ENCODE measurements at places on chromosomes 13 and 19.

DNA sequence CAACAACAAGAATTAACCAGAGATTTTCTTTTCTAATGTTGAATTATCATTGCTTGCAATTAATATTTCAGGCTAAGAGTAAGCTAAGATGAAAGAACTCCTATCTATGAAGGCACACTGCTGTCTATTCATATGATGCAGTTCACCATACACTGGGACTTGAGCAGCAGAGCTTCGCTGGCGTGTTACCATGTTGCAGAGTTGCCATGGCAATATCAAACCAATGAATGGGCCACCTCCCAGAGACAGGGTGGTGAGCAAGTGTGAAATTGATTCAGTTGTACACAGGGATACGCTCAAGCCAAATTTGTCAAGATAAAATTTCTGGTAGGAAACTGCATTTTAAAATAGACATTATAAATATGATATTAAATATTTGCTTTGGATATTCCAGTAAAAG lies 69.3 kb upstream of the MYO16 start:
- DNase-seq: no peak

GRCh38 chr19:18543814-18544475 lies 572 bp upstream of the FKBP8 start:
- no peak for DNase-seq

DNA sequence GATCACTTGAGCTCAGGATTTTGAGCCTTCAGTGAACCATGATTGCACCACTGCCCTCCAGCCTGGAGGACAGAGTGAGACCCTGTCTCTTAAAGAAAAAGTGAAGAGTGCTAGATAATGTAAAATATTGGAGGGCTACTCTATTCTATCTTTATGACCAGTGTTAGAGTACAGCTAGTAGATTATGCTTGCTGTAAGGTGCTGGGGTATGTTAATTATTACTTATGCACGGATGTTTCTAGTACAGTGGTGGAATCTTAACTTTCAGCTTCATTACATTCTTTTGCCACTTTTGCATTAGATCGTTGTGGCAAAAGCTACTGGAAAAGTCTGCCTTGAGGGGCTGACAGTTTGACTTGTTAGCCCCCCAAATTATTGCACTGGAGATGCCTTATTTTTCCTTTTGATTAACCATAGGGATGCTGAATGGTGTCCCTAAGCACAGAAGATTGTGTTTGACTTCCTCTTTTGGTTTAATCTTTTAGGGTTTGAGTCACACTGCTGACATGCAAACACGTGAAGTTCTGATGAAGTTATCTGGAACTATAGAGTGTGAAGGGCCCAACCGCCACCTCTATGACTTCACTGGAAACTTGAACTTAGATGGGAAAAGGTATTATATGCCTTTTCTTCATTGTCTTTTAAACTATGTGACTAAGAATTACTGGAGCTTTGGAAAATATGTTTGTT lies 169.8 kb downstream of the ATP8A2 start:
- no peak for DNase-seq

DNA sequence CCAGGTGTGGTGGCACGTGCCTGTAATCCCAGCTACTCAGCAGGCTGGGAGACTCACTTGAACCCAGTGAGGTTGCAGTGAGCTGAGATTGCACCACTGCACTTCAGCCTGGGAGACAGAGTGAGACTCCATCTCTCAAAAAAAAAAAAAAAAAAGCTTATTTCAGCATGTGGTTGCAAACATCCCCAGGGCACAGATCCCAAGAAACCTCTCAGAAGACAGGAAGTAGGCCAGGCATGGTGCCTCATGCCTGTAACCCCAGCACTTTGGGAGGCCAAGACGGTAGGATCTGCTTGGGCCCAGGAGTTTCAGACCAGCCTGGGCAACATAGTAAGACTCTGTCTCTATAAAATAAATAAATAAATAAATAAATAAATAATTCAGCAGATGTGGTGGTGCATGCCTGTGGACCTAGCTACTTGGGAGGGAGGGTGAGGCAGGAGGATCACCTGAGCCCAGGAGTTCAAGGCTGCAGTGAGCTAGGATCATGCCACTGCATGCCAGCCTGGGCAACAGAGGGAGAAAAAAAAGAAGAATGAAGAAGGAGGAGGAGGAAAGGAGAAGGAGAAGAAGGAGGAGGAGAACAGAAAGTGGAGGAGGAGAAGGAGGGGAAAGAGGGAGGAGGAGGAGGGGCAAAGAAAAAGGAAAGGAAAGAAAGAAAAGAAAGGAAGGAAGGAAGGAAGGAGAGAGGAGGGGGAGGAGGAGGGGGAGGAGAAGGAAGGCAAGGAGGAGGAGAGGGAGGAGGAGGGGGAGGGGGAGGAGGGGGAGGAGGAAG lies 4.3 kb upstream of the LRRC8E start:
- DNase-seq: no peak

GRCh38 chr19:33661336-33661735 lies 39.6 kb downstream of the CHST8 start:
- DNase-seq: peak; percentile 40

GRCh38 chr19:10773969-10774368 lies 56.1 kb downstream of the DNM2 start:
- DNase-seq: no peak

GRCh38 chr19:39082745-39083598 lies 1.2 kb upstream of the ACP7 start:
- no peak for DNase-seq

- no peak for DNase-seq
Observed at GRCh38 chr19:10295305-10295846, 5.6 kb downstream of the ICAM5 start.

DNA sequence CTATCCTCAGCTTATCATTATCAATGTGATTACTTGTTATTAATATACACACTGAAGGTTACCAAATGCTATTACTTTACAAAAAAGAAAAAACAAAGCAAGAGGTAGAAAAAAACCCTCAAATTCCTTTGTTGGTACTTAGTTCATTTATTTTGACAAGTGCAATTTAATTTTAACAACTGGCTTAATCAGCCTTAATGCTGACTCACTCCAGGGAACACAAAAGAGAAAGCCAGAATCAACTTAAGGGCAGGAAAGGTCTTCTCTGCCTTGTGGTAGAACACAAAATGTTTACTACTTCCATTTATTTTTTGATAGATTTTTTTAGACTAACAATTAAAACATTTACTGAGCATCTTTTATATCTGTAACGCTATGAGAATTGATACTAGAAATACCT lies 417.1 kb downstream of the PCDH17 start:
- DNase-seq: no peak

DNA sequence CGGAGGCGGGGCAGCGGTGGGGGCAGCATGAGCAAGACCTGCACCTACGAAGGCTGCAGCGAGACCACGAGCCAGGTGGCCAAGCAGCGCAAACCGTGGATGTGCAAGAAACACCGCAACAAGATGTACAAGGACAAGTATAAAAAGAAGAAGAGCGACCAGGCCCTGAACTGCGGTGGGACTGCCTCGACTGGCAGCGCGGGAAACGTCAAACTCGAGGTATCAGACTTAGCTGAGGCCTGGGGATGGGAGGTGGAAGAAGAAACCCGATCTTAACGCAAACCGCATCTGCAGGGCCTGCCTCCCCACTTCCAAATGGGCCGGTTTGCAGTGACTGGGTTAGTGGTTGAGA lies 693 bp downstream of the RFXAP start:
- no peak for DNase-seq

GRCh38 chr13:21850013-21851006 lies 179.4 kb downstream of the FGF9 start:
- no peak for DNase-seq

- no peak for DNase-seq
Observed at GRCh38 chr13:111384441-111385182, 64.2 kb downstream of the TEX29 start.

DNA sequence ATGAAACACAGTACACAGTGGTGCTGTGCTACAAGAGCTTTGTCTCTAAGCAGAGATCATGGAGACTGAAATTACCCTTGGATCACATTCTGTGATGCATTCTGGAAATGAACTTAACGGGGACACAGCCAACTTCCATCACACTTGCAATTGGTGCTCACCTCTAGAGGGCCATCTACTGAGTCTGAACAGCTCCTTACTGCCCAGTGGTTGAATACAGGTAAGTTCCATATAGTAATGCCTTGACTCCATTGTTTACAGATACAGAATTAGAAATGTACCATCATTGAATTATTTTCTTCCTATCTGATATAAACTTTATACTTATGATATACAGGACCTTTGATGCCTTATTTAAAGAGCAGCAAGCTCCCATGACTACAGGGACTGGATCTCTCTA lies 686.4 kb downstream of the PCDH9 start:
- DNase-seq: no peak

DNA sequence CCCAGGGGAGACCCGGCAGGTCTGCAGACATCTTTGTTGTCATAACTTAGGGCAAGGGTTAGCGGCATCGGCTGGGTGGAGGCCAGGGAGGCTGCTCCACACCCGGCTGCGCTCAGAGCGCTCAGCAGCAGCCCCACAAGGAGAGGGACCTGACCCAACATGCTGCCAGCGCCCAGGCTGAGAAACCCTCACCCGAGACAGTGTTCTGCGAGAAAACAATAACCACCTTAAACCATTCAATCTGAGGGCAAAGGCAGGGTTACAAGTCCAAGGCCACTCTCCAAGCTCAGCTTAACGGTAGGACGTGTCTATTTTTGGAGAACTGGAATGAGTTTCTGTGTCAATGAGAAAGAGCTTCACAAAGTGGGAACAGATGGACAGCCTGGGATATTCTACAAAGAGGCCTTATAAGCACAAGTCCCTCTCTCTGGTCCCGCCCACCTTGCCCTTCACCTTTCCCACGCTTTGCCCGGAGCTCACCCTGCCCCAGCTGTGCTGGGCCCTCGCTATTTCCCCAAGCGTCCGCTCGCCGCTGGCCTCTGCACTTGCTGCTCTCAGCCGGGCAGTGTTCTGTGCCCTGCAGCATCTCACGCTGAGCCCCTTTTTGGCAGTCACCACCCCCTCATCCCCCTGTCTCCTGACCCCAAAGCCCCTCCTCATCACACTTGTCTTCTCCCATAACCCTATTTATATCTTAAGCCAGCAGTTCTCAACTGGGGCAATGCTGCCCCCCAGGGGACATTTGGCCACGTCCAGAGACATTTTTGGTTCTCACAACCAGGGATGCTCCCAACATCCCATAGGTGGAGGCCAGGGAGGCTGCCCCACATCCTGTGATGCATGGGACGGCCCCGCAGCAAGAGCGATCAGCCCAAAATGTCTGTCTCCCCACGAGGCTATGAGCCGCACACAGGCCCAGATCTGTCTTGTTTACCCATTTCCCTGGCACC lies 17.6 kb downstream of the PPP1R12C start:
- no peak for DNase-seq

DNA sequence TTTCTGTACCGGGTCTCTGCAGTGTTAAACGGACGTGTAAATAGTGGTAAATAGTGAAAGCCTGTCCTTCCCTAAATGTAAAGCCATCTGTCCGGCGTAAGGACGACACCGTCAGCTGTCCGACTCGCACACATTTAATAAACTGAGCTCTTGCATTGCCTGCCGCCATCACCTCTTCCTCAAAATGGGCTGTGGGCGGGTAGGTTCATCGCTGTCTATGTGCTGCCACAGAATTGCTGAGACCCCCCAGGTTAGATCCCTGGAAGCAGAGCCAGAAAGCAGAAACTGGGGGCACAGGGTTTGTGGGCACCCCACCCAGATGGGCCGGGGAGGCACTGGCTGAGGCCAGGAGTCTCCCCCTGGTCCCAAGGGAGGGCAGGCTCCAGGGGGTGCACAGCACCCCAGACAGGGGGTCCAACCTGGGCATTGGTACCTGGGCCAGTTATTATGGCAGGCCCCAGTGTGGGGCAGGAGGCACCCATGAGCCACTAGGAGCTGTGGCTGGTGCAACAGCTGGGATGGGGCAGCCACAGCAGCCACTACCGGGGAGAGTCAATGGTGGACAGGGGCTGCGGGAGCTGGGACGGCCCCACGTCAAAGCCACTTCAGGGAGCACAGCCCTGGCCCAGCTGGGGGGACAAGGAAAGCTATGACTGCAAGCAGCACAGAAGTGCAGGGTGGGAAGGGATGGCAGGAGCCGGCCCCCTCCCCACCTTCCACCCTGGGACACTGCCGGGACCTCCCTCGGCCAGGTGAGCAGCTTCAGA lies 5.7 kb downstream of the C19orf25 start:
- DNase-seq: no peak

DNA sequence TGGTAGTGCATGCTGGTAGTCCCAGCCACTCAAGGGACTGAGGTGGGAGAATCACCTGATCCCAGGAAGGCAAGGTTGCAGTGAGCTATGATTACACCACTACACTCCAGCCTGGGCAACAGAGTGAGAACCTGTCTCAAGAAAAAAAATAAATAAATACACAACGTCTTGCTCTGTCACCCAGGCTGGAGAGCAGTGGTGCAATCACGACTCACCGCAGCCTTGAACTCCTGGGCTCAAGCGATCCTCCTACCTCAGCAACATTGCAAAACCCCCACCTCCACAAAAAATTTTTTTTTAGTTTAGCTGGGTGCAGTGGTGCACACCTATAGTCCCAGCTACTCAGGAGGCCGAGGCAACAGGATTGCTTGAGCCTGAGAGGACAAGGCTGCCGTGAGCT lies 8.8 kb downstream of the TPM4 start:
- DNase-seq: no peak

- DNase-seq: no peak
Observed at GRCh38 chr13:85985797-85986196, 186.6 kb upstream of the SLITRK6 start.

- DNase-seq: no peak
Observed at GRCh38 chr19:8552810-8553209, 24.4 kb downstream of the MYO1F start.
